Stimulated activated CD8-positive, alpha-beta memory T cell treated with anti-CD3 and anti-CD28 coated beads, Interleukin-7, amount 100 ng/mL, for 24 hours (primary cell): ENCODE measurements at places on chromosomes 4 and X.

- no peak for DNase-seq
Measured at GRCh38 chrX:71650333-71650969, 16.9 kb upstream of the LOC101059915 start.

DNA sequence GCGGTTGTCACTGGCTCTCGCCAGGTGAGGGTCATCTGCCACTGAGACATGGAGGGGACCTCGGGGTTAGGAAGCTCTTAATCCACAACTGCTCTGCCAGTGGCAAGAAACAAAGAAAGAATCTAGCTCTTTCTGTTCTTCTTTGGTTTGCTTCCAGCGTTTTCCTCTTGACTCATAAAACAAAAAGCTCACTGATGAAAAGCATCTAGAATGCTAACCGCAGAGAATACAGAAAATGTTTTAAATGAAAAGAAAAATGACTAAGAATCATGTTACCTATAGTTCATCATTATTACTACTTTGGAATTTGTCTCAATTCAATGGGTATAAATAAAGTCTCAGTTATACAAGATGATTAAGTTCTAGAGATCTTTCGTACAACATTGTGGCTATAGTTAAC is 274.8 kb upstream of the TENM3 start:
- DNase-seq = no peak

DNA sequence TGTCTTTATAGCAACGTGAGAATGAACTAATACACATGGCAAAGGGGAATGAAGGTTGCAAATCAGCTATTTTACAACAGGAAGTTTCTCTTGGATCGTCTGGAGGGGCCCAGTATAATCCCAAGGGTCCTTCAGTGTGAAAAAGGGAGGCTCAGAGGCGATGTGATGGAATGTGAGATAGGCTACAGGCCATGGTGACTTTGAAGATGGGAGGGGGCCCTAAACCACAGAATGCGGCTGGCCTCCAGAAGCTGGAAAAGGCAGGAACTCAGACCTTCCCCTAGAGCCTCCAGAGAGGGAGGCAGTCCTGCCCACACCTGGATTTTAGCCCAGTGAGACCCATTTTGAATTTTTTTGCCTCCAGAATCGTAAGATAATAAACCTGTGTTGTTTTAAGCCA is 69.4 kb upstream of the PGM2 start:
- no peak for DNase-seq

DNA sequence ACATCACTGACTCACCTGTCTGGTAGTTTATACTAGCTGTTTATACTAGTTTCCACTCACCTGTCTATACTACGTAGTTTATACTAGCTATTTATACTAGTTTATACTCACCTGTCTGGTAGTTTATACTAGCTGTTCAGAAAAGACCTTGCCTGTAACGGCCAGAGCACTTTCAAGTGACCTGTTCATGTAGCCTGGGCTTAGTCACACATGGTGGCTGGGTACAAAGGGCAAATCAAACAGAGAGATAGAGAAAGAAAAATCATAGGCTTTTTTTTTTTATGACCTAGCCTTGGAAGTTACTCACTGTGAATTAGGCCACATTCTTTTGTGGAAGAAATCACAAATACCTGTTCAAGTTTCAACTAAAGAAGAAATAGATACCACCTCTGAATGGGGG is 30.7 kb upstream of the SPANXN4 start:
- DNase-seq = no peak

GRCh38 chr4:169231647-169232262 is 39.0 kb downstream of the SH3RF1 start:
- DNase-seq = no peak

DNA sequence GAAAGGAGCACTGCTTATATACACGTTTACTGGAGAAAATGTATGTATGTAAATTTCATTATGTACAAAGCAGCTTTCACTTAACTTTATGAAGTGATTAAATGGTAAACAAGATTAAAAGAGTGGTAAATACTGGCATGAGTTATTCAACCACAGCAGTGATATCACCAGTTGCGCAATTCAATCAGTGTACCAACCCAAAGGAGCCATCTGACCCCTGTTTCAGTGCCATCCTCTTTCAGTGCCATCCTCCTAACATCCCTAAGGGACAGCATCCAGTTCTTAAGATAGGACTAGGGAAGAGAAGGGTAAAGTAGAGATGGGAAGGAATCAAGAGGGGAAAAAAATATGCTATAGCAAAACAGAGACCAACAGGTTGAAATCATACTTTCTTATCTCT is 16.2 kb downstream of the HPF1 start:
- no peak for DNase-seq

DNA sequence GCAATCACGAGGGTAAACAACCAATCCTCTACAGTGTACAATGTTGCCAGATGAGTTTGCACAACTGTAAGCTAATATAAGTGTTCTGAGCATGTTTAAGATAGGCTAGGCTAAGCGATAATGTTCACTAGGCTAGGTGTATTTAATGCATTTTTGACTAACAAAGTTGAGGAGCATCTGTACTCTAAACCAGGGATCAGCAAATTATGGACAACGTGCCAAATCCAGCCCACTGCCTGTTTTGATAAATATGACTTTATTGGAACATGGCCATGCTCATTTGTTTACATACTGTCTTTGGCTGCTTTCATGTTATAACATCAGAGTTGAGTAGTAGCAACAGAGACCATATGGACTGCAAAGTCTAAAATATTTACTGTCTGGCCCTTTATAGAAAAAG is 46.3 kb upstream of the ARHGEF6 start:
- no peak for DNase-seq

DNA sequence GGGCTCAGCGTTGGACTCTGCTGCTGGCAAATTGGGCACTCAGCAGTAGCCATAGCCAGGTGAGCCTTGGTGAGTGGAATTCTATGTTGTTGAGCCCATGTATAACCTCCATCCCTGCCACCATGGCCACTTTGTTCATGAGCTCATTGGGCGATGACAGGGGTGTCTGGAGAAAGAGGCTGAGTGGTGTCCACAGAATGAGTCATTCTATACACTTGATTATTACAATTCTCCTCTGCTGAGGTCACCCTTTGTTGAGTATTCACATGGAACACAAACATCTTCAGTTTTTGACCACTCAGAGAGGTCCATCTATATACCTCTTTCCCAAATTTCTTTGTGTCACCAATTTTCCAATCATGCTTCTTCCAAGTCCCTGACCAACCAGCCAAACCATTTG is 1341.7 kb downstream of the PCDH7 start:
- DNase-seq = no peak

DNA sequence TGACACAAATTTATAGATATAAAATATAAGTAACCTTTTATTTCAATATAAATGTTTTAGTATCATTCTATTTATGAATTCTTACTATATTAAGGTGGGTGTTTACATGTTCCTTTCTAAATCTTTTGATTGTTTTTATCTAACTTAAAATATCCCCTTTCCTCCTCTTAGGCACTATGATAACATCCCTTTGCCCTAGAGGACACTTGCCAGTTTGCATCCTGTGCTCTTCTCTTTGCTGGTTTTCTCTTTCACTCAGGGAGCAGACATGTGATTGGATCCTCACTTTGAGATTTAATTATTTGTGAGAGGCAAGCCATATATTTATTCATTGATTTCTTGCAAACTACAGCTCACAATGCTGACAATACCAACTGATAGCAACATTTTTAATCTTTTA is 16.2 kb downstream of the LRIT3 start:
- DNase-seq = no peak

GRCh38 chr4:6264225-6264540 is 5.5 kb upstream of the WFS1 start:
- DNase-seq = no peak

- no peak for DNase-seq
Measured at GRCh38 chr4:4627111-4627510, 85.3 kb upstream of the STX18 start.

- DNase-seq = no peak
Measured at GRCh38 chr4:89193843-89194242, 82.5 kb downstream of the TIGD2 start.

GRCh38 chrX:84047339-84047738 is 140.7 kb downstream of the RPS6KA6 start:
- no peak for DNase-seq

GRCh38 chrX:5176766-5177165 is 1051.9 kb downstream of the NLGN4X start:
- no peak for DNase-seq

DNA sequence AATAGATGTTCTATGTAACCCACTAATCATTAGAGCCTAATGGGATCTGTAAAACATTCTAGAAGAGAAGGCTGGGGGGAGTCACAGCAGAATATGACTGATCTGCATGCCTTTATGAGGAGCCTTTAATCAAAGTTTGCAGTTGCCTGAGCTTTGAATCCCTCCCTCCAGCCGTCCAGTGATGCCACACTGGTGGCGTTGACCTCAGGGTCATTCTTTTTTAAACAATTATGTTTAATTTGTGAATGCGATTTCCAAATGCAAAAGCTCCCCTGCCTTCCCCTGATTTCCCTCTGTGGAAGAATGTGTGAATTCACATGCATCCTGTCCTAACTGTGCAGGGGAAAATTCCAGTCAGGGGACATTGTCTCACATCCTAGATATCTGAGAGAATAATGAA is 199.7 kb upstream of the GPR101 start:
- DNase-seq = no peak

GRCh38 chr4:16075975-16076757 is 7.7 kb downstream of the PROM1 start:
- DNase-seq = no peak

DNA sequence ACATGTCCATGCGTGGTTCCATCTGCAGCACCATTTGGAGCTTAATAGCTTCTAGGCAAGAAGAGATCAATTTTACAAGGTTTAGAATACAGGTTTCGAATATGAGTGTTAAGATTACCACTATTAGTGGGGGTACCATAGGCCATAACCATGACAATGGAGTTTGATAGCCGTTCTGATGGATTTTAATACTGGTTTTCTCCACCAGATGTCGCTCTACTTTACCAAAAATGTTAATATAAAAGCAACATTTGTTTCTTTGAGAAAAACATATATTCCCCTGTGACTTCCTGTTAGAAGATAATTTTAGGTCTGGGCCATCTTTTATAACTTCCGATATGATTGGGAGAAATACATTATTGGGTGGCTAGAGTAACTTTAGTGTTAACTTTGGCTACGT is 499.7 kb upstream of the POU3F4 start:
- DNase-seq = no peak

- no peak for DNase-seq
Measured at GRCh38 chr4:2044542-2045517, 14.3 kb upstream of the NAT8L start.

DNA sequence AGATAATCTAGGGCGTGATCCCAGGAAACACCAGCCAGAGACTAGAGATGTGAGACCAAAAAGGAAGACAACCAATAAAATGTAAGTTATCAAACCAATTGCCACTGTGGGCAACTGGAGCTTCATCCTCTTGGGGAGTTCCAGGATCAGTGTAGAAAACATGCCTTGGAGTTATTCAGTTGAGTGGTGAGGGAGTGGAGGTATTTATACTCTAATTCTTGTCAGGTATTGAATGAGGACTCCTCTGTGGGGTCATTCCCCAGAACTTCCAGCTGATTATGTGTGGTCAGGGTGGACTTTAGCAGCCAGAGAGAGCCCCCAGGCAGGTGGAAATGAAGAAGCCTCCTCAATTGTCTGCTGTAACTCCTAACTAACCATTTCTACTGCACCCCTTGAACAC is 144.0 kb upstream of the PRPS2 start:
- DNase-seq = no peak

DNA sequence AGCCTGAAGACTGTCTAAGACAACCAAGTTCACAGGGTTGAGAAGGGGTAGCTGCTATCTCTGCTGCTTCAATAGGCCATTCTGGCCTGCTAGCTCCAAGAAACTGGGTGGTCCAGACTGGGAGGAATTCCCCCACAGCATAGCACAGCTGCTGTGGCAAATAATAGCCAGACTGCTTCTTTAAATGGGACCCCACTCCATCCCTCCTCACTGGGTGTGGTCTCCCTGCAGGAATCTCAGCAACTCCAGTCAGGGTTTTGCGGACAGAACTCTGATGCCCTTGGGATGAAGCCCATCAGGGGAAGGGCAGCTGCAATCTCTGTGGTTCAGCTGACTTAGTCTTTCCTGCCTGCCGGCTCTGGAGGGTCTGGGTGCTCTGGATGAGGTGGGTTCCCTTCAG is 1018.6 kb upstream of the DIAPH2 start:
- no peak for DNase-seq

DNA sequence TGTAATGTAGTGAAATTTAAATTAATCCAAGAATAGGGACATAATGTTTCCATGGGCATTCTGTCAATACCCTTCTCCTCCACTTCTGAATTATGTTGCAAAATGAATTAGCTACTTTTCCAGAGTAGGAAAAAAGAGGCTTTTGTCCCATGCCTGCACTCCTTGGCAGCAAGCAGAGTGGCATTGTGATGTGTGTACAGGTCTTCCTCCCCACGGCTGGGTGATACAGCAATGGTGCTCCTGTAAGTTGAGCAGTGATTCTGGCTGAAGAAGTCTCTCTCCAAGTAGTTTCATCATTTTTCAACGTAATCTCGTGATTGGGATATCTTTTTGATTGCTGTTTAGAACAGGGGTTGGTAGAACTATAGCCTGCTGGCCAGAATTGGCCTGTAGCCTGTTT is 59.9 kb downstream of the KIT start:
- no peak for DNase-seq

GRCh38 chr4:108820492-108821350 is 57.9 kb upstream of the ETNPPL start:
- DNase-seq = no peak

DNA sequence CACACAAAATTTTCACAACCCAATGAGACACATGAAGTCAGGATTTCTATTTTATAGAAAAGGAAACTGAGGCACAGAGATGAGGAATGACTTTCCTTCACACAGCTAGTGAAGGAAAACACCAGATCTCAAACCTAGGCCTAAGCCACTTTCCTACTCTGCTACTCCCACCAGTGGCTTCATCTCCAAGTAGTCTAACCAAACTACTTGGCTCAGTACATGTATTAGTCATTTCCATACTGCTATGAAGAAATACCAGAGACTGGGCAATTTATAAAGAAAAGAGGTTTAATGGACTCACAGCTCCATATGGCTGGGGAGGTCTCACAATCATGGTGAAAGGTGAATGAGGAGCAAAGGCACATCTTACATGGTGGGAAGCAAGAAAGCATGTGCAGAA is 196.6 kb downstream of the EVC2 start:
- DNase-seq = no peak

GRCh38 chrX:154380153-154380552 is 1.1 kb downstream of the EMD start:
- no peak for DNase-seq

GRCh38 chrX:132750331-132751062 is 207.9 kb downstream of the HS6ST2 start:
- DNase-seq = no peak

GRCh38 chr4:183571350-183571941 is 66.6 kb downstream of the ING2 start:
- no peak for DNase-seq

GRCh38 chr4:17650406-17650805 is 36.0 kb downstream of the MED28 start:
- no peak for DNase-seq
